ENCODE measurements at places on chromosomes 4 and X.

GRCh38 chr4:102627831-102628523 lies 126.8 kb downstream of the NFKB1 start:
- DNase-seq = no peak

DNA sequence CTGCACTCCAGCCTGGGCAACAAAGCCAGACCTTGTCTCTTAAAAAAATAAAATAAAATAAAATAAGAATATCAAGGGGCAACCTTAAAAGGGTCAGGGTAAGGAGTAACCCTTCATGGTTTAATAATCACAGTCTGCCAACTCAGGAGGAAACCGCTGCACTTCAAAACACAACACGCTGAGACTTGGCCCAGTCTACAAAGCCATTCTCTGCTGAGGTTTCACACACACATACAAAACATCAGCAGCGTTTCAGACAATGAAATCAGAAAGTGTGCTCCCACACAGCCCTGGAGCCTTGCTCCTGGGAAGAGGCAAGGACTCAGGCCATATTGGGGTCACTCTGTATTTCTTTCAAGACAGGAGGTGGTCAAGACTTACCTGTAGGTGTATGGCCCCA lies 18.3 kb downstream of the SCARB2 start:
- no peak for DNase-seq

GRCh38 chr4:121594796-121595526 lies 101.8 kb downstream of the ANXA5 start:
- no peak for DNase-seq

DNA sequence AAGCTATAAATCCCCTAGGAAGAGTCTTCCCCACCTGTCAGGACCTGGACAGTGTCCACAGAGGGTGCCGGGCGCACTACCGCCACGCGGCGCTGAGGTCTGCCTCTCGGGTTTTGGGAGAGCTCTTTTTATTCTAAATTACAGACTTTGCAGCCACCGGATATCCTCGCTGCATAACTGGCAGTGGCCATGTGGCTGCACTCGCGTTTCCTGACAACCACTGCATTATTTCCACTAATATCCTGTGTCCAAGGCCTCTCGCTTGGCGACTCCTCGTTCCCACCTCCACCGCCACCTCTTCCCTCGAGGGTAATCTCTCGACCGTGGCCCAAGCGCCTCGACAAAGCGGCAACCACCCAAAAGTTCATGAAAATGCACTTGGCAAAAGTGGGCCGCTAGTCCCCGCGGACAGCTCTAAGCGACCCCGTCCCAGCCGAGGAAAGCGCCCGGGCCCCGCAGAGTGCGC lies 512 bp upstream of the TMEM131L start:
- DNase-seq = no peak

- DNase-seq = peak; percentile 73
These were observed 8.9 kb upstream of the RENBP start for GRCh38 chrX:153953342-153953830.

GRCh38 chr4:24169956-24170355 lies 280.1 kb upstream of the PPARGC1A start:
- DNase-seq = no peak

DNA sequence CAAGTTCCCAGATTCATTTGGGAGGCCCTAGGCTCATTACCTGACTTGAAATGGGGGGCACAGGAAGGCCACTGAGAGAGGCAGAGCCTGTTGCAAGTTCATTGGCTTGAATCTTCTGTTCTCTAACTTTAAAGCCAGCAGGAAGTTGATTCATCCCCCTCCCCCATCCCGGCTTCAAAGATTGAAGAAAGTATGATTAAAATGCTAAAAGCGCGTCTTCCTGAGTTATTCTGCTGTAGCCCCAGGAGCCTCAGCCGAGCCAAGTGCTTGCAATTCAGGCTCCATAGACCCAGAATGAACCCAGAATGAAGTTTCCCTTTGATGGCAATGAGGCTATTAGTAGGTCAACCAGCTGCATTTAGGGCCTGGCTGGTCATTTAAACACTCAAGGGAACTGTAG lies 14.7 kb downstream of the CHST7 start:
- peak; percentile 29 for DNase-seq

DNA sequence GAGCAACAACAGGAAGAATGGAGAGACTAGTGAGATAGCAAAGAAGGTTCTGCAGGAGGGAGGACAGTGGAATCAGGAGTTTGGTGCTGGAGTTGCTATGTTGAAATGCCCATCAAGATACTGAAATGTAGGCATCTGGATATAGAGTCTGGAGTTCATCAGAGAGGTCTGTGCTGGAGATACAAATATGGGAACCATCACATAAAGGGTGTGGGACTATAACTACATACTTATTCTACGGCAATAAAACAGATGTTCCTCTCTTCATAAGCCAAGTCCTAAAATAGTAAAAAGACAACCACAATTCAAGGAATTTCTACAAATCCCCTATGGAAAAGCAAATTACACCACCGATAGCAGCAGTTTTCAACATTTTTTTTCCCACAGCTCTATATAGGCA lies 1.6 kb downstream of the MED14 start:
- DNase-seq = no peak

- DNase-seq = no peak
These were observed 351.4 kb downstream of the NR3C2 start for GRCh38 chr4:148090503-148091476.

DNA sequence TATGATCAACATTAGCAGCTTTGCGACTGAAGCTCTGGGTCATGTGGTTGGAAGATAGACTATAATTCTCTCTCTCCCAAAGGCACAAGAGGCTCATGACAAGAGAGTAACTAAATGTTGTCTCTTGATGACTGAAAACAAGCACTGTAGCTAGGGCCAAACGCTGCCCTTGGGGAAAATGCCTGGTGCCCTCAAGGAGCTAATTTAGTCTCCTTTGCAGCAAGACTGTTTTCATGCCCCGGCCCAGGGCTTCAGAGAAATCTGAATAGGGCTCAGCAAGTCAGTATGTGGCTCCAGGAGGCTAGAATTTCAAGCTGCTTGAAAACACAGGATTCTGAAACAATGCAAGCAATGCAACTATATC lies 411.9 kb downstream of the GPAT3 start:
- no peak for DNase-seq

DNA sequence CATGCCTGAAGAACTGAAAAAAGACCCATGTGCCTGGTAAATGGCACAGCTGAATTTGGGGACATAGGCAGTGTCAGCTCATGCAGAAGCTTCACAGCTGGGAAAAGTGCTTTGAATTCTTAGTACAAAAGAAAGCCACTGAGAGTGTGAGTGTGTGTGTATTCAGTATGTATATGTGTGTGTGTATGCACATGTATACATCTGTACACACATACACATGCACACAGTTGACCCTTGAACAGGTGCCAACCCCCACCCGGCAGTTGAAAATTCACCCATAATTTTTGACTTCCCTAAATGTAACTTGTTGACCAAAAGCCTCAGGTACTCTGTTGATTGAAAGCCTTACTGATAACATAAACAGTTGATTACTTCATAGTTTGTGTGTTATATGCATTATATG lies 49.5 kb upstream of the ENPP6 start:
- no peak for DNase-seq

- no peak for DNase-seq
These were observed 325.9 kb downstream of the NR3C2 start for GRCh38 chr4:148116264-148116663.

DNA sequence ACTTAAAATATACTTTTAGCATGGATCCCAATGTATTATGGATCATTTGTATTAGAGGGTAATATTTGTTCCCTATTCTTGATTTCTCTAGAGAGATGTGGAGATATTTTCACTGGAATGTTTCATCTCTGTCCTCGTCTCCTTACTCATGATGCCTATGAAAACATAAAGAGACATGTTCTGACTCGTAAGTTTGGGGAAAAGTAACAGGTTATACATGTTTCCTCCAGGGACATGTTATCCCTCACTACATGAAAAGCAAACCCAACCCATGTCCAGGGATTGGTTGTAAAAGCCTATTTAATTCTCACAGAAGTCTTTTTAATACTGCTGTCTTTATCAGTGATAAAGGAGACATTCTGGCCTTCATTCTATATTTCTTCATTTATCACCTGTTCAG lies 621.4 kb downstream of the GABRG1 start:
- no peak for DNase-seq

- no peak for DNase-seq
These were observed 520 bp downstream of the ACOX3 start for GRCh38 chr4:8439914-8440491.

DNA sequence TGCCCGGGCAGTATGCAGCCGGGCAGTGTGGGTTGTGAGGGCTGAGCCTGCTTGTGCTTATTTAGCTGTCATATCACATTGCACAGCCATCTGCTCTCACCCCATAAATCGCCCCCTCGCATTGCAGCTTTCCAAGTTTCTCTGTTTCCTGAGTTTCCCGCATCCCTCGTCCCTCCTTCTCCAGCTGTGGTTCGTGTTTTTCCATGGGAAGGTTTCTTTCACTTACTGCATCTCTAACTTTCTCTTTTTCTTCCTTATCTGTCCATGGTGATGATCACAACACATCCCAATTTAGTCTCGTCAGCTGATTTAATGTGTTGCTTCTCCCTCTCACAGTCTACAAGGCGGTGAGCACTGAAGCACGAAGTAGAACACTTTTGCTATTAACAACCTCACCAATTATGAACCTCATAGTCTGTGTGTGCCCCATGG lies 118.1 kb downstream of the ENPP6 start:
- no peak for DNase-seq

GRCh38 chrX:20863649-20864048 lies 510.6 kb upstream of the CNKSR2 start:
- DNase-seq = no peak

- DNase-seq = no peak
These were observed 100.3 kb upstream of the NDST4 start for GRCh38 chr4:115213716-115214115.

DNA sequence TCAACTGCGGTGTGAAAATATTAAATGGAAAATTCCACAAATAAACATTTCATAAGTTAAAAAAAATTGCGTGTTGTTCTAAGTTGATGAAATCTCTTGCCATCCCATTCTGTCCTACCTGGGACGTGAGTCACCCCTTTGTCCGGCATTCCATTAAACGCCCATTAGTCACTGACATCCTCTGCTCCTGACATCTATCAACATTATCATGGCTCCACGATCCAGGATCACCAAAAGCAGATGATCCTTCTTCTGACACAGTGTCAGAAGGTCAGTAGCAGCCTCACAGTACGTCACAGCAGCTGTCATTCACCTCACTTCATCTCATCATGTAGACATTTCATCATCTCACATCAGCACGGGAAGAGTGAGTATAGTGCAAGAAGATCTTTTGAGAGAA lies 125.7 kb downstream of the ZNF827 start:
- DNase-seq = no peak

DNA sequence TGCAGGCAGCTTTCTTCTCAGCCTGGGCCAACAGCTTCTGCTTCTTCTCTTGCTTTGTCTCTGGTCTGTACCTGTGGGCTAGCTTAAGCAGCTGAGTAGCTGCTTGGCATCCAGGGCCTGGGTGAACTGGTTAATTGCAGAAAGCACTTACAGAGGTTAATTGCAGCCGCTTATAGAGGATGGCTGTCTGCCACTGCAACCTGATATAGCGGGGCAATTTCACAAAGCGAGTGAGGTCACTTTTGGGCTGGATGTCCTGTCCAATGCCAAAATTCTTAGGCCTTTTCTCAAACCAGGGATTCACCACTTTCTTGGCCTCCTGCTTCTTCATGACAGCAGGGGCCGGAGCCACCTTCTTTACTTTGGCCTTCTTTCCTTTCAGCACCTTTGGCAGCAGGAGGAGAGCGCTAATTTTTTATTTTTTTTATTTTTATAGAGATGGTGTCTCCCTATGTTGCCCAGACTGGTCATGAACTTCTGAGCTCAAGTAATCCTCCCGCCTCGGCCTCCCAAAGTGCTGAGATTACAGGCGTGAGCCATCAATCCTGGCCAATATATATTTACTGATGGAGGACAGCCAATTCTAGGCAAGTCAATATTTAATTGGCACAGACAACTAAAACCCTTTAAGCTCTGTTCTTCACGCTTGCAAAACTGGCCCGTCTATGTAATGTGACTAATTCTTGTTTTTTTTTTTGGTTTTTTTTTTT lies 61.0 kb downstream of the ENOPH1 start:
- no peak for DNase-seq

DNA sequence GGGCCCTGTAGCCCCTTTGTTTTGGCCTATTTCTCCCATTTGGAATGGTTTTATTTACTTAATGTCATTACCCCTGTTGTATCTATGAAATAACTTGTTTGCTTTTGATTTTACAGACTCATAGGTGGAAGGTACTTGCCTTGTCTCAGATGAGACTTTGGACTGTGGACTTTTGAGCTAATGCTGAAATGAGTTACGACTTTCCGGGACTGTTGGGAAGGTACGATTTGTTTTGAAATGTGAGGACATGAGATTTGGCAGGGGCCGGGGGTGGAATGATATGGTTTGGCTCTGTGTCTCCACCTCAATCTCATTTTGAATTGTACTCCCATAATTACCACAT lies 39.4 kb downstream of the NLRP2B start:
- DNase-seq = no peak

DNA sequence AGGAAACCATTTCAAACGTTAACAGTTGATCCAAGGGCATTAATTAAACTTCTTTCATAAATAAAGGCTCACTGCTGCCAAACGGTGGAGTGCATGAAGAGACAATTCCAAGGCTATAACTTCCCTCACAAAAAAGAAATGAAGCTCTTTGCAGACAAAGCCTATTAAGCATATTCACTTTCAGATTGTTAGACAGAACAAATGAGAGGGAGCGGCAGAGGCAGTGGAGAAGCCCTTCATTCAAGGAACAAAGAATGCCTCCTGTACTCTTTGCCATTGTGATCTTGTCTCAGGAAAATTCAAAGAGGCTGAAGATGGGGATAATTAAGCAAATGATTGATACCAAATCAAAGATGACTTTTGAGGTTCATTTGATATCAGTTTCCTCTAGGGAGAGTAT lies 370.5 kb upstream of the FAT1 start:
- no peak for DNase-seq

- DNase-seq = no peak
These were observed 349.7 kb upstream of the GALNT7 start for GRCh38 chr4:172818901-172819300.

- DNase-seq = no peak
These were observed 426.0 kb downstream of the PCDH18 start for GRCh38 chr4:137106287-137106686.

DNA sequence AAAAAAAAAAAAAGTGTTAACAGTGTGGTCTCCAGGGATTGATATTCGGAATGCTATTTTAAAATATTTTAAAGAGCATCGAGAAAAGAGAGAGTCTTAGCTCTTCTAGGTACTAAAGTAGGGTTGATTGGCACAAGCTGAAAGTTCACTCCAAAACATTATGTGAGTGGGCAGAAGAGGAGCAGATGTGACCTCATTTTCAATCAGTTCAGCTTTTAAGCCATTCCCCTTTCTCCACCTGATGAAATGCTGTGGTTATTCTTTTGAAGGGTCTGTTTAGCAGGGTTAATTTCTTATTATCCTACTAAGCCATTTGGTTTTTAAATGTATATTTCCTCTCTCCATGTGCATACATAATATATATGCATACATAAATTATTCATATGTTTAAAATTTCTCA lies 69.2 kb downstream of the GALNT7 start:
- DNase-seq = no peak

DNA sequence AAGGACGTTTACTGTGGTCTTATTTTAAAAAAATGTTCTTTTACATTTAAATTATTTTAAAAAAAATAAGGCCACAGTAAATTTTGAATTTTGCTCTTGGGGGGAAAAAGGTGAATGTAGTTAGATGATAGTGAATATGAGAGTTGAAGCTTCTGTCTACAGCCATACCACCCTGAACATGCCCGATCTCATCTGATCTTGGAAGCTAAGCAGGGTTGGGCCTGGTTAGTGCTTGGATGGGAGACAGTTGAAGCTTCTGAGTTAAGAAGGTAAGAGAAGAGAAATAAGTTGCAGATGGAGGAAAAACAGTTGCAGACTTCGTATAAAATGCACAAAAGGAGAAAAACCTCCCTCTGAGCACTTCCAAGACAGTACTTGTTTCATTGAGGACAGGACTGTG lies 115.6 kb upstream of the NR3C2 start:
- DNase-seq = no peak

Data from central memory CD4-positive, alpha-beta T cell (primary cell).